ENCODE measurements at places on chromosomes 2 and 18.

- DNase-seq, result no peak
Observed at GRCh38 chr18:68548904-68549870, 165.7 kb downstream of the TMX3 start.

DNA sequence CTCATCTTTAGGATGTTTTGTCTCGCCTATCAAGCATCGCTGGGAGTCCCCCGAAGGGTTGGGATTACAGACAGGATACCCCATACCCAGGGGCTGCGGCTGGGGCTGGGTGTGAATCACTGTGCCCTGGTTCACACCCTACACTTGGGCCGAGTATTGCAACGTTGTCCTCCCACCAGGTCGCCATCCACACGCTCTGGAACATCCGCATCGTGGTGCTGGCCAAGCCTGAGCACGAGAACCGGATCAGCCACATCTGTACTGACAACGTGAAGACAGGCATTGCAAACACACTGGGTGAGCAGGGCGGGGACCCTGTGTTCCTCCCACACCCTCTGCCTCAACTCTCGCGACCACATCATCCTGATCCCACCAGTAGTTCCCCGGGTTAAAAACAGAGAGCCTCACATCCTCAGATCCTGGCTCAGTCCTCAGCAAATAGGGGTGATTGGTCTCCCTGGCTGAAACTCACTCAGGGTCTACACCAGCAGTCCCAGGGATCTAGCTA is 87.3 kb upstream of the ATG16L1 start:
- no peak for DNase-seq

GRCh38 chr2:72649810-72650209 is 176.0 kb downstream of the EXOC6B start:
- DNase-seq, result no peak

DNA sequence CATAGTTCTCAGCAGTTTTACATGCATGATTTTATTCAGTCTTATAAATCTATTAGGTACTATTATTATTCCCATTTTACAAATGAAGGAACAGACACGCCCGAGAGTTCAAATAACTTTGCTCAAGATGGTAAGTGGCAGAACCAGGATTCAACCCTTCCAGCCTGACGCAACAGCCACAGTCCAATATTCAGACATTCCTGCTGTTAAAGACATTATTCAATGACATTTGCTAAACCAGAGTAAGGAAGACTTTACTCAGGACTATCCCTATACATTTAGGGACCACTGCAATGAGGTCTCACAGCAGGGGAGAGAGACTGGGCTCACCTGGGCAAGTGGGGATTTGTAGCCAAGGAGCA is 29.4 kb upstream of the IGFBP2 start:
- no peak for DNase-seq

DNA sequence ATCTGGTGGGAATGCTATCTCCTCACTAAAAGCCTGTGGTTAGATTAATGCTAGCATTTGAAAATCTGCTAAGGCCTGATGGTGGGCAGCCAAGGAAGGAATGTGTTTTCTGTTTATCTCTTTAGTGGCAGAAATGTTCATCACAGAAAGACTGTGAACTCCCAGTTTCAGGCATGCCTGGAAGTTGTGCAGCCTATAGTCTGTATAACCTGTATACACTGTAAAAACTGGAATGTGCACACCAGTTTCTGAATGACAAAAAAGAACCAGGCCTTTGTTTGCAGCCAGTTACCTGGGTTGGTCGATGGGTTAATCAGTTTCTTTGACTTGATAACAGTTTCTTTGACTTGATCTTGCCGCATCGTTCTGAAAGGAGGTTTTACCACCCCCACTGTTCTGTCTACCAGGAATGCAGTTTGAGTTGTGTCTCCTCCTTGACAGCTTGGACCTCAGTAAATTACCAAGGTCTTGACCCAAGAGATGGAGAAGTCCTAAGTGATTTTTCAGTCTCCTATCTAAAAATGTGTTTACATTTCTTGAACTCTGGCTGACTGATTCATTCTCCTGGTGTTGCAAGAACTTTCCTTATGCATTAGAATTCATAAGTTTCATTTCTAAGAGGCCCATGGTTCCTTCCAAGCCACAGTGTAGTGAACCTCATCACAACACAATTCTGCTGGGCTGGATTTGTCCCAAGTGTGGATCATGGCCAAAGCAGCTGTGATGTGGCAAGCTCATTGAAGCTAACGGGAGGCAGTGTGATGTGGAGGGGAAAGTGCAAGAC is 62.2 kb downstream of the KIAA2012 start:
- no peak for DNase-seq

DNA sequence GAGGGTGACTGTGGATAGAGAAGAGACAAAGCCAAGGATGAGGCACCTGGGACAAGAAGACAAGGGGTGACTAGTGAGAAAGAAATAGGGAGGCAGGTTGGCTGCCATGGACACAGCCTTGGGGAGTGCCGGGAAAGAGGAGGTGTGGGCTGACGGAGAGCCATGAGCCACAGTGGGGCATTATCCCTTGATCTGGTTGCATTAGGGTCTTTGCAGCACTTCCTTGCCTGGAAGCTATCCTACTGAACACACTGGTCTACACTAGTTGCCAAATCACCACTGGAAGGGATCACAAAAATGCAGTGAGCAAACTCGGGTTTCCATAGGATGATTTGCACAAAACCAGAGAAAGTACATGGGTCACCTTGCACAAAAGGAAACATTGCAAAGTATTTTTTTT is 27.7 kb upstream of the ASB18 start:
- DNase-seq, result no peak

- DNase-seq, result no peak
Observed at GRCh38 chr2:176687944-176688343, 418.7 kb downstream of the MTX2 start.
